Stimulated activated CD8-positive, alpha-beta memory T cell treated with anti-CD3 and anti-CD28 coated beads, Interleukin-7, amount 100 ng/mL, for 48 hours (primary cell): ENCODE measurements at places on chromosomes 7 and 10.

DNA sequence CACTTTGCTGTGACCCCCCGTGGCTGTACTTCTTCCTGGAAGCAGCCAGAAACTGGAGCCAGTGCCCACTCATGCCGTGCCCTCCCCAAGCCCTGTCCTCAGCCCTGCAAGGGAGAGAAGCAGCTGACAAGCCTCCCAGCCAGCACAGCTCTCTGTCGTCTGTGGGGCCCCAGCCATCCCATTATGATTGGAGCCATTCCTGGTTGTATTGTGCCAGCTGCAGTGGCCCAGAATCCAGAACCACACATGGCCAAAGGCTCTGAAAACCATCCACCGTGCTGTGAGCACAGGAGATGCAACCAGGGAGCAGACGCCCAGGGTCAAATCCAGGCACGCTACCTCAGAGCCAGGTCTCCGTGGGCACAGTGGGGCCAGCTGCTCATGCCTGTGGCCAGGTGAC, 18.7 kb downstream of the GRID2IP start:
- DNase-seq, result no peak

- no peak for DNase-seq
These were observed 1165.4 kb downstream of the XPNPEP1 start for GRCh38 chr10:108757946-108758345.

GRCh38 chr10:42594246-42594650, 44.1 kb downstream of the ZNF33B start:
- DNase-seq, result no peak

DNA sequence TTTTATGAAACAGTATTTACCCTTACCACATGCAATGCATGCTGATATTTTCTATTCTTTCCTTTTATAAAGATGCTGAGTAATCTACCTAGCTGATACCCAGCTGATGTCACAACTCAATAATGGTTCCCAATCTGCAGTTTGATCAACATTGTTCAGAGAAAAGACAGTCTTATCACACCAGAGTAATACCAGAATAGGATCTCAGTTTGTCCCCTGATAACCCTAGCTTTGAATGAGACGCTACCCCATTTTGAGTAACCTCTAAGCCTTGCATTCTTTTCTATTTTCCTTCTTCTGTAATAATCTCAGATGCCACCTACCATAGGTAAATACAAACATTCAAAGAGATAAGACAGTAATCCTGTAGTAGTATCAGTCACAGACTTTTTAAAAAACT, 99.6 kb upstream of the RELN start:
- no peak for DNase-seq

- no peak for DNase-seq
These were observed 136.3 kb downstream of the POLR1F start for GRCh38 chr7:19572566-19572965.

- no peak for DNase-seq
These were observed 97.7 kb downstream of the SH3PXD2A start for GRCh38 chr10:103757531-103758293.

DNA sequence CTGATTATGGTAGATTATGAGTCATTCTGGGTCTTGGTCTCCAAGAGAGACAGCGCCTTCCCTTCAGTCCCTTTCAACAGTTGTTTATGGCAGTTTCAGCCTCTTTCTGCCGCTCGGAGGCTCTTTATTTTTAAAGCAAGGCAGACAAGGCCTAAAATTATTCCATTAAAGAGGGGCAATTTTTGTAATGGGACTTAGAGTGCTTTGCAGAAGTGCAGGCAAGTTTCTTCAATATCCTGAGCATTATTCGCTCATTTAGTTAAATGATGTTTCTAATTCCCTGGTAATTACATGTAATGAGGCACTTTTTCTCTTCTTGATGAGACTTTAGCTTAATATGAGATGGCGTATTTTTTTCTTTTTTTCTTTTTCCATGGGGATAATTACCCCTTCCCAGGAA, 33.6 kb downstream of the BUB3 start:
- DNase-seq, result no peak

GRCh38 chr10:4395731-4396130, 430.3 kb upstream of the AKR1E2 start:
- DNase-seq, result no peak

DNA sequence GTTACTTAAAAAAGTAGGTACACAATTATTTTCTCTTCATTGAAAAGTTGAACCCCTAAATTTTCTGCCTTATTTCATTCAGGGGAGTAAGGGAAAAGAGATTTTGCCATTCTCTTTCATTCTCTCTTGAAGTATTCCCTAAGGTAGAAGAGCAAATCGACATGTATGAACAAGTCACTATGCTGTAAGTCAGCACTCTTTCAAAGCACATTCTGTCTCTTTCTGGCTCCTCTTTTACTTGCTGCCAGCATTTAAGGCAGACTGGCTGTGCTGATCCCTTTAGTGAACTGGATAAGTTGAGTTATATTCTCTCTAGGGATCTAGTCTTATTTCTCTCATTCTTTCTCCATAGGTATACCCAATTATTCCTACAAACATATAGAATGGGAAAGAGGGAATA, 222.3 kb upstream of the ZWINT start:
- no peak for DNase-seq

GRCh38 chr7:133948588-133948987, 178.6 kb upstream of the LRGUK start:
- no peak for DNase-seq

DNA sequence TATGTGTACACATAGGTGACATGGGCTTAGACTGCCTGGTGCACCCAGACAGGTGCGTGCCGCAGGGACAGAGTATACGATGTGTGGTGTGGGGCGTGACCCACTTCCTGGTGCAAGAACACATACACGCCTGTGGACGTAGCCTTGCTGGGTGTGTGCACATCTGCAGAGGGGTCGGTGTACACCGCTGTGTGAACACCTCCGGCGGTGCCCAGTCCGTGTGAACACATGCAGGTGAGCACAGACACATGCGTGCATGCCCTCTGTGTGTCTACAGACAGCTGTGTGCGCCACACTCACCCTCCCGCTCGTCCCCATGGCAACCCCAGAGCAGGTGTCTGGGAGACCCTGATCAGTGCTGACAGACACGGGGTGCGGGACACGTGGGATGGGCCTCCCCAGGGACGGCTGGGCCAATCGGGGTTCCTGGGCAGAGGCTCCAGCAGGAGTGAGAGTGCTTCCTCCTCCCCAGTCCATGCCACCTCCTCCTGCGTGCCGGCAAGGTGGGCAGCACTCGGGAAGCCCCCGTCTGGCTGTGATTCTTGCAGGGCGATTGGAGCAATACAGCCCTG, 23.4 kb downstream of the ELFN1 start:
- no peak for DNase-seq

- DNase-seq, result no peak
These were observed 5.6 kb downstream of the TMEM229A start for GRCh38 chr7:124027236-124027635.

- DNase-seq, result no peak
These were observed 515.3 kb downstream of the AUTS2 start for GRCh38 chr7:70113536-70113935.

DNA sequence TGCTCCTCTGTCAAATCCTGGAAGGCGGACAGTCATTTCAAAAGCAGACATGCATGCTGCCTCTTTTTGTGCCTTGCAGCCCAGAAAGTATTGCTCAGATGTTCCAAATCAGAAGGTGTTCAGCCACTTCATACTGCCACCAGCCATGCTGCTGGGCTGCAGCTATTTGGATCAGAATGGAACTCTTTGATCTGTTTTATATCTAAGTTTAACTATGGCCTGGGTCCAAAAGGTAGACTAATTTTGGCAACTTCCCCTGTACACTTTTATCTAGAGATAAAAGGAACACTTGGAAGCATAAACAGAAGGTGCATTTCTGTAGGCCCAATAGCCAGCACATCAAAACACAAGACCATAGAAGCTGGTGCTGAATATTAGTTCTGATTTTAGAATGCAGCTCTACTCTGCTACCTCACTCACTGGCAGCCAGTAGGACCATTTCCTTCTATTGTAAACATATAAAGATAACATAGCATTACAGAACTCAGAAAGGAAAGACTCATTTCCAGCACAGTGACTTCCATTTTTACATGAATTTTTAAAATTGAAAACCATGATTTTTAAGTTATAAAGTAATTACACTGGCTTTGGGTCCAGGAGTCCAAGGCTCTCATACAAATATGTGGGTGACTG, 143.1 kb upstream of the CAV2 start:
- no peak for DNase-seq

DNA sequence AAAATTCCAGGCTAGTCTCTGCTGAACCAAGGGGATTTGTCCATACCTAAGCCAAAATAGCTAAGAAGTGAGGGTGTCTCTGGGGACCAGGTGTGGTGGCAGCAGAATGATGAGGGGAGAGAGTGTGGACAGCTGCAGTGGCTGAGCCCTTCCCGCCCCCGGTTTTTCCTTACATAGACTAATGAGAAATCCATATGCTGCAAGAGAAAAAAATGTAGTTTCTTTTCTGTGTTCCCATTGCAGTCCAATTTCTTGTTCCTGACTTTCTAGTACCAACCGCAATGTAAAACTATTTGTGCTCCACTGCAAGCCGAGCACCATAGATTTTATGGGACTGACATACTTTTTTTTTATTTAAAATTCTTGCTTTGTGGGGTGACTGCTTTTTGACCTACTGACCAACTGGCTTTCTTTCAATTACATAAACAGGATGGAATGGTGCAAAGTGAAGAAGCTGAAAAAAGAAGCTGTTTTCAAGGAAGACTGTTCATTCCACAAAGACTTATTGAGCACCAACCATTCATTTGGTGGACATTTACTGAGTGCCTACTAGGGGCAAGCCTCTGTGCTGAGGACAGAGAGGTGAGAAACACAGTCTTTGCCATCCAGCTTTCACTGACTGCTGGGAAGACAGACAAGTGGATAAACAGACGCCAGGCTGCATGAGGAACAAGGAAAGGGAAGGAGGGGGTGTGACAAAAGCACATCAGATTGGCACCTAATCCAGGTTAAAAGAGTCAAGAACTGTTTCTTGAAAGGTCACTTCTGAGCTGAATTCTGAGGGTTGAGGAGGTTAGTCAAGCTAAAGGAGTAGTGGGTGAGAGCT, 9.8 kb downstream of the CEP41 start:
- DNase-seq, result no peak

DNA sequence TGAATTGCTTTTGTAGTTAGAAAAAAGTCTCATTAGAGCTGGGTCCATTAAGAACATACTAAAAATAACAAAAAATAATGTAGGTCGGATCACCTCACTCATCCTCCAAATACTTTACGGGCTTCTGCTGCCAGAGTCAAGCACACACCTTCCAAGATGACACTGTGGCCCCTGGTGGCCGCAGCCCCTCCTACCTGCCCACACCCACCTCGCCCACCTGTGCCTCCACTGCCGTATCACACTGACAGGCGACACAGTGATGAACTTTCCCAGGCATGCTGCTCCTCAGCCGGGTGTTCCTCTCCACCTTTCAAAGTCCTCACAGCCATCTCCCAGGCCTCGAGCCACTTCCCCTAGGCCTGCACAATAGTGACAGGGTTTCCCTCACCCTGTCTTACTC, 60.9 kb downstream of the STK17A start:
- DNase-seq, result no peak
